SK-N-MC (cell line): ENCODE measurements at places on chromosomes 16 and 17.

GRCh38 chr17:38919316-38920078 lies 5.9 kb upstream of the LASP1NB start:
- no peak for DNase-seq

DNA sequence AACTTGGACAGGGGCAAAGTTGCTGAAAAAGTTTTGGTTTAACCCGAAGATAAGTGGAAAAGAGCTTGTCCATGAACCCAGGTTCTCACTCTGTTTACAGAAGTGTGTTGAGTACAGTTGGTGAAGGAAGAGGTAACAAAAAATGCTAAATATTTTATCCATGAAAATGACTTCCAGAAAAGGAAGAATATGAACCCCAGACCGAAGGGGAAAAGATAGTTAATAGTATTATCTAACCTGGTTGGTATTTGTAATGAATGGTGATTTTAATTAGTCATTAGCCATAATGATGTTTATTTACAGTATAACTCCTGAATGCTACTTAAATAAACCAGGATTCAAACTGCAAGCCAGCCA lies 574 bp upstream of the TMEM106A start:
- no peak for DNase-seq

DNA sequence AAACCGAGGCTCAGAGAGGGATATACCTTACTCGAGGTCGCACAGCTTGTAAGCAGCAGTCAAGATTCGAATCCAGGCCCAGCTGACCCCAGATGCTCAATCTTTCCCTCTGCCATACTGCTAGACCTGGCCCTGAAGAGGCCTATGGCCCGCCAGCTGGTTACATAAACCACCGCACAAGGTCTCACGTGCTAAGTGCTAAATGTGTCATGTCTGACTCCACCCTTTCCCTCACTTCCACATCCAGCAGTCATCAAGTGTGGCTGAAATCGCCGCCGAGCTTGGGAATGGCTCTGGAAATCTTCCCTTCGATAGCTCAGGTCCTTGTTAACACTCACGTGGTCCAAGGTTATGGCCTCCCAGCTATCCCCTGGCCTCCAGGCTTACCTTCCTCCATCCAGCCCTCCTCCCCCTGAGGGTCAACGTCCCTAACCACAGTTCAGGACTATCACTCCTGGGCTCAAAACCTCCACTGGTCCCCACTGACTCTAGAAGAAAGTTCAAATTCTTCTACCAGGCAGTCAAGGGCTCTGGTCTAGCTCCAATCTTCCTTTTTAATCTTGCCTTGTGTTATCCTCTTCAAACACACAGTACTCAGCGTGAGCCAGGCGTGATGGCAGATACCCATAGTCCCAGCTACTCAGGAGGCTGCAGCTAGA lies 3.5 kb downstream of the ZBTB4 start:
- DNase-seq, result no peak

DNA sequence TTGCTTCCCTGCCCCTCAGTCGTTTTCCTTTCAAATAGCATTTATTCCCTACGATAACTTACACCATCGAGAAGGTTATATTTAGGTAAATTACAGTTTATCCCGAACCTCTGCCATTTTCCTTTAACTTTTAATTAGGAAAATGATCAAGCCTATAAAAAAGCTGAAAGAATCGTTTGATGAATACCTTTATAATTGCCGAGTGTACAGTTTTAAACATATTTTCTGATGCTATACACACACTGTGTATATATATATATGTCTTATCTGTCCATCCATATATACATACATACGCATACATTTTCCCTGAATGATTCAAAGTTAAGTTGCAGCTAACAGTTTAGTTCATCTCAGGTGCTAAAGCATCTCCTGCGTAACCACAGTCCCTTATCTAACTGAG lies 56.6 kb upstream of the CRISPLD2 start:
- DNase-seq, result no peak

DNA sequence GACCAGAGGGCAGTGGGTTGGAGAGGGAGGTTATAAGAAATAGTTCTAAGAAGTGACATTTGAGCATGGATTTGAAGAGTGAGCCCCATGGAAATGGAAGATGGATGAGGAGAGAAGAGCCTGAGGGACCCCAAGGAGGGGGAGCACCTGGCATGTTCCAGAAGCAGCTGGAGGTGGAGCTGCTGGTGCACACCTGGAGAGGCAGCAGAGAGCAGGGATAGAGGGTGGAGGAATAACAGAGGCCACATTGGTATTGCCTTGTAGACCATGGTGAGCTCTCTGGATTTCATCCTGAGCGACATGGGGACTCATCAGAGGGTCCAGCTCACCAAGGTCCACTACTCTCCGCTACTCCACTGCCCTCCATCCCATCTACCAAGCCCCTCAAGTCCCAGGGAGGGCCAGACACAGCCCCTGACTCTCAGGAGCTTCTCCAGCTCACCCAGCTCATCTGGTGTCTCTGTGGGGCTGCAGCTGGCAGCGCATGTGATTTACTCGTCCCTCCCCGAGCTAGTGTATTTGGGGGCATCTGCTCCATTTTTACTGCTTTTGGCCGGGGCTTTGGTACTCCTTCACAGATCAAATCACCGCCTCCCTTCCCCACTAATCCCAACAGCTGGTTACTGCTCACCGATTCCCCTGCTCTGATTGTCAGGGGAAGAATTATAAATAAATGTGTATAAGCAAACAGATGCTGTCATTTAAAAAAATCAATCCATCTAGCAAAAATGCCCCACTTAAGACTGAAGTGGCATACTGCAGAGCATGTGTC lies 22.1 kb upstream of the KDM8 start:
- DNase-seq, result no peak

GRCh38 chr16:75402821-75403475 lies 30.4 kb downstream of the CFDP1 start:
- DNase-seq, result no peak

DNA sequence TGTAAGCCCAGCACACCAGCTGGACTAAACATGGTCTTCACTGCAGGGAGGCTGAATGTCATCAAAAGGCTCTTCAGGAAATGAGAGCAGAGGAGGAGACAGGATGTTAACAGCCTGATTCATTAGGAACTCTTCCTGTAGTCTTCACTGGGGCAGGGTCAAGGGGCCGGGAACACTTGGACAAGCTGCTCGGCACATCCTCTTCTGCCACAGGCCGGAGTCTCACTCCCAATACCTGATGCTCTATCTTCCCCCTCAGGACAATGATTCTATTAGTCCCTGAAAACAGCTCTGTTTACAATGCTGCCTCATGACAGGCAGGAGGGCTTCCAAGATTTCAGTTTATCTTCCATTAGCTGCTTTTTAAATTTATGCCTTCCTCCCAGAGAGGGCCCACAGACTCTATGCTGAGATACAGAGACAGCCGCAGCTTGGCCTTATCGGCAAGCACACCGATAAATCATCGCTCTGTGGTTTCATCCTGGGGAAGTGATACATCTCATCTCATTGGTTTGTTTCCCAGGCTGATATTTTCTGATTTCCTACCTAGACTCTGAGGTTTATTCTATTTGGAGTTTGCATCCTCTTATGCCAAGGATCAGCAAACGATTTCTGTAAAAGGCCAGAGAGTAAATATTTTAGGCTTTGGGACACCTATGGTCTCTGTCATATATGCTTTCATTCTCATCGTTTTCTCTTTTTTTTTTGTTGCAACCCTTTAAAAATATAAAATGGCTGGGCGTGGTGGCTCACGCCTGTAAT lies 214.0 kb upstream of the ASIC2 start:
- no peak for DNase-seq

DNA sequence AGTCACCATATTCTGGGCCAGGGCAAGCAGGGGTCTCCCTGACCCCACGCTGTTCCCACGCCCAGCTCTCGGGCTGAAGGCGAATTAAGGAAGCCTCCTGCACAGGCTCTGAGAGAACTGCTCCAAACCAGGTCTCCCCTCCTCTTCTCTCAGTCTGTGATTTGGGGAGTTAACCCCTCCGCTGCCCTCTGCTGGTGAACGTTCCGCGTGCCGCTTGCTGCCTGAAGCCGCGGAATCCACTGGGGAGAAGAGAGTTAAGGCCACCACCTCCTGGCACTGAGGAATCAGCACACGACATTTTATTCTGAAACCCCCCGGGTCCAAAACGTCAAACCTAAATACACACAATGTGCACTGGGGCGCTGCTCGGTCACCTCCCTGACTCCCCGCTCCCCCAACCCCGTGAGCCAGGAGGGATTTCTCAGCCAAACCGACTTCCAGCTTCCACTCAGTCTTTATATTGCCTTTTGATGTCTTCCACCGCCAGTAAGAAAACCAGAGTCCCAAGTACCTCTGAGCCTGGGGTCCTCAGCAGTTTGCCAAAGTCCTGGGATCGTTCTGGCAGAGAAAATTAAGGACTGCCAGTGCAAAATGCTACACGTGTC lies 54.4 kb upstream of the RCVRN start:
- DNase-seq, result no peak

- no peak for DNase-seq
Measured at GRCh38 chr17:29619251-29619650, 3.5 kb downstream of the CORO6 start.

GRCh38 chr17:4354862-4355514 lies 11.5 kb downstream of the UBE2G1 start:
- no peak for DNase-seq

- no peak for DNase-seq
Measured at GRCh38 chr16:54627616-54628015, 303.0 kb upstream of the IRX5 start.

- no peak for DNase-seq
Measured at GRCh38 chr16:51030516-51030915, 120.6 kb downstream of the SALL1 start.

DNA sequence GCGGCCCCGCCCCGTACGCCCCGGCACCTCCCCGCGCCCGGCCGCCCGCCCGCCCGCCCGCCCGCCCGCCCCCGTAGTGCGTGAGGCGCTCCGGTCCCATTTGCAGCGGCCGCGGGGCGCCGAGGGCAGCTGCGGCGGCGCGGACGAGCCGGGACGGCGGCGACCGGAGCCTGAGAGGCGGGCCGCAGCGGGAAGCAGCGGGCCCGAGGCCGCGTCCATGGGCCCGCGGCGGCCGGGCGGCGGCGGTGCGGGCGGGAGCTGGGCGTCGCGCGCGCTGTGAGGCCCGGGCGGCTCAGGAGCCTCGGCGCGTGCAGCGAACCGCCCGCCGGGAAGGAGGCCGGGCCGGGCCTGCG lies at the start of gene MPRIP:
MPRIP (plus strand) TSS at position 74 of the 353 bp plus-strand sequence. CDS start 392 bp downstream, outside the sequence.
- DNase-seq, result no peak

- DNase-seq, result no peak
Measured at GRCh38 chr16:89293276-89294143, 76.0 kb downstream of the ZNF778 start.

DNA sequence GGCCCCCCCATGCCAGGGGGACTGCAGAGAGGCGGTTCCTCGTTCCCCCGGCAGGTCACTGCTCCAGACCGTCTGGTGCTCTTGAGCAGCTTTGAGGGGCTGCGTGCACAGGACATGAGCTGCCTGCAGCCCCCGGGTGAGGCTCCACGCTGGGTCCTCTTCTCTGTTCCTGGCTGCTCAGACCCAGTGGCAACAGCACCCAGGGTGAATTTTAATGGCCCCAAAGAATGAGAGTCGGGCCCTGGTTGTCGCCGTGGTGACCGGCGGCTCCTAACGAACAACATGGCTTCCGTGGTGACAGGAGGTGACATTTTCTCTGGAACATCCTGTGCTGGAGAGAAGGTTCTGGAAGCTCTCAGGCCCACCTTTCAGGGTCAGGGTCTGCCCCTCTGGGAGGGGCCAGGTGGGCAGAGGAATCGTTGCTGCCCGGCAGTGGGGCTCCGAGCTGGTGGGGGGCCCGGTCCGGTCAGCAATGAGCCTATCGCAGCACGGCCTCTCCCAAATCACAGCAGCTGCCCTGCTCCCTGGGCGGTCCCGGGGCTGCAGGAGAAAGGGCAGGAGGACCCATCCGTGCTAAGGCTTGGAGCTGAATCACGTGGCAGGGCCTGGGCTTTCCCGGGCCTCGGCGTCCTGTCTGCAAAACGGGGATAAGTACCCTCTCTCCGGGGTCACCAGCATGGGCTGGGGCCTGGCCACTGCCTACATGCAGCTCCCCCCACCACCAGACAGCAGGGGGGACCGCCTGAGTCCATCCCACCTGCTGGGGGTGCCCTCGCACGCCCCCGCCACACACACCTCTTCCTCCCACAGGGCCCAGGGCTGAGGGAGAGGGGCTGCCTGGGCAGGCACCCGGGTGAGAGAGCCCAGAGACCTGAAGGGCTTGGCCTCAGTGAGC lies 3.4 kb upstream of the C1QTNF8 start:
- DNase-seq, result no peak

DNA sequence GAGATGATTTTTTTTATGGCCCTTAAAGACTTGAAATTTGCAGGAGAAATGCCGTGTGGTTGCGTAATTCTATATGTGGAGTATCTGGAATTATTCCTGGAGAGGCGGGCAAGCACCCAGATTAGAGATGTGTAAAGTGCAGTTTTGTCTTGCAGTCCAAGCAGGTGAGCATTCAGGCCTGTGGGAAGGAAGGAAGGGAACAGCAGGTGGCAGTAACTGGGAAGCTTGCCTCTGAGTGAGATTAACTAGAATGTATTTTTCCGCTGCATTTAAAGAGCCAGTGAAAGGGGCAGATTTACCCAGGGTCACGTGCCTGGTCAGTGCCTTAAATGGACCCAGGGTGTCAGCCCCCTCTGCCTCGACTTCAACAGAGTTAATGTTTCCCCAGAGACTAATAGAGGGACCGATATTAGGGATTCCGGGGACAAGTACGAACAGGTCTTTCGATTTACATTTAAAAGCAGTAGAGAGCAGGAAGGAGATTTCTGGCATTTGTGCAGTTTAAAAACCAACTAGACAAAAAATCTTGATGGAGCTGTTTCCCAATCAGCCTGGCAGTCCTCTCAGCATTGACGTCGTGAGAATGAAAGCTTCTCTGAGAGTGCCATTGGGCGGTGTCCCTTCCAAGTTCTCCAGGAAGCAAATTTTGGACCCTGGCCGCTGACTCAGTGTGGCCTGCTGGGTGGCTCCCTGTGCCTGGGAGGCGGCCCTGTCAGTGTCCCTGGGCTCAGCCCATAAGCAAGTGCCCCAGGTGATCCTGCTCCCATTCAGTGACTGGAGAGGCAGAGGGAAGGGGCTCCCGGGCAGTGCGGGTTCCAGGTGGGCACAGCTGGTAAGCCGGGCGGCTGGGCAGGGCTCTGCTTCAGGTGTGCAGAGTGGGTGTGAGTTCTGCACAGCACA lies 38.2 kb downstream of the KSR1 start:
- DNase-seq, result no peak

DNA sequence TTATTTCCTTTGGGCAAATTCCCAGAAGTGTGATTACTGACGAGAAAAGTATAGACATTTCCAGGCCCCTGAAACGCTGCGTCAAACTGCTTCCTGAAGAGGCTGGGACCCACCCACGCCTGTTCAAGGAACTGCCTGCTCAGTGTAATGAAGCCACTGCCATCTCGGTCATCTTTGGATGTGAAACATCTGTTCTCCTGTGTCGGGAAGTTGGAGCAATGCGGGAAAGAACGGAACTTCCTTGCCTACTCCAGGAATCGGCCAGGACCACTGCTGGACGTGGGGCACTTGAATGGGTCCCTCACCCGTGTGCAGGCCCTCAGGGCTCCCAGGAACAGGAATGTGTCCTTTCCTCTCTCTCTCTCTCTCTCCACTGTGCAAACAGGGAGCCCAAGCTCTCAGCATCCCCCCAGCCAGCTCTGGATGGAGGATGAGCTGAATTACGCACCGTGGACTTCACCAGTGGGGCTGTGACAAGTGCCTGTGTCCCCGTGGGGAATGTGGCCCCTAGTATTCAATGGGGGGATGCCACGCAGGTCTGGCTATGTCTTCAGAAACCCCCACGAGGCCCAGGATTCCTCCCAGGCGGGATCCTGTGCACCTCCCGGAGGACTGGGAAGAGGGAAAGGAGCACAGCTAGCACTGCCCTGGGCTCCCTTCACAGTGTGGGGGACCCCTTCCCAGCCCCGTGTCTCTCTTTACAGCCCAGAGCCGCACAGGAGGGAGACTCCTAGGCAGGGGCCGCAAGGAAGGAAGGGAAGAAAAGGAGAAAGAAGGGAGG lies 18.3 kb upstream of the LITAF start:
- no peak for DNase-seq
